ENCODE measurements at places on chromosomes 13 and 19.

DNA sequence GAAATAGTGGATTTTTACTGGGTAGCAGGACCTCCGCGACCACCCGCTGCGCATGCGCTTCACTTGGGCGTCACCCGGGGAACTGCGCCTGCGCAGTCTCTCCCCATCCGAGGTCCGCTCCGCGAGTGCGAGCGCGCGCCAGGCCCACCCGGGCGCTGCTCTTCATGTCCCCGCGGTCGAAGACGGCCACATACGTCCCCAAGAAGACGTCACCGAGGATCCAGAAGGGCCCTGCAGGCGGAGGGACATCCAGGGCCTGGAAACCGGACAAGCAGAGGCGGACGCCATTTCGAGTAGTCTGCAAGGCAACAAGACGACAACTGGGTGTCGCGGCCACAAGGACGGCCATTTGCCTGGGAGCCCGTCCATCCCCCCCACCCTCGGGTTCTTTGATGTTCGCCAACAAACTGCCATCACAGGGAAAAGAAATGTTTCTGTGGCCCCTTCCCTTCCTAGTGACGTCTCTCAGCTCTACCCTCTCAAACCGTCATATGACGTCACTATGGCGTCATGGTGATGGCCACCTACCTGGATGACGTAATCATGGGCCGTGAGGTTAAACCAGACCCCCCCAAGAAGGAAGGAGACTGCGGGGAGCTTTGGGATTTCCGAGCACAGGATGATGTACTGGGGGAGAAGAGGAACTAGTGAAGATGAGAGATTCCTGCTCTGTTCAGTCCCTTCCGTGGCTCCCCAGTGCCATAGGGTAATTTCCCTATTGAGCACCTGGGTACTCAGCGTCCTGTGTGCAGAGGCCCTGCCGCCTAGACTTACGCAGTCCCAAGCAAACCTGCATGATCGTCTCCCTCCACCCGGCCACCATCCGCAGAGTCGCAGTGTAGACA lies 6.7 kb downstream of the NAPSA start:
- no peak for DNase-seq

DNA sequence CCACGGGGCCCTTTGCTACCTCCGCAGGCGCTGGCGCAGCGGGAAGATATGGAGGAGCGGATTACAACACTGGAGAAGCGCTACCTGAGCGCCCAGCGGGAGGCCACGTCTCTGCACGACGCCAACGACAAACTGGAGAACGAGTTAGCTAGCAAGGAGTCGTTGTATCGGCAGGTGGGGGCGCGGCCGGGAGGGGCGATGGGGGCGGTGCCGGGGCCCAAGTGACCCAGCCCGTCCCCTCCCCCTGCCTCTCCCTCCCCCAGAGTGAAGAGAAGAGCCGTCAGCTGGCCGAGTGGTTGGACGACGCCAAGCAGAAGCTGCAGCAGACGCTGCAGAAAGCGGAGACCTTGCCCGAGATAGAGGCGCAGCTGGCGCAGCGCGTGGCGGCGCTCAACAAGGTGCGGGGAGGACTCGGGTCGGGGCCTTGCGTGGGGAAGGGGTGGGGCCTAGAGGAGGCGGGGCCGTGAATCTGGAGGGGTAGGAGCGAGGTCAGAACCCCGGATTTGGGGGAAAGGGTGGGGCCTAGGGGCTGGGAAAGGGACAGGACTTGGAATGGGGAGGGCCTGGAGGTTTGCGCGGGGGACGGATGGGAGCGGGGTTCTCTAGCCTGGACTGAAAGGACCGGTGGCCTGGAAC lies 13.7 kb downstream of the PPFIA3 start:
- DNase-seq = no peak

DNA sequence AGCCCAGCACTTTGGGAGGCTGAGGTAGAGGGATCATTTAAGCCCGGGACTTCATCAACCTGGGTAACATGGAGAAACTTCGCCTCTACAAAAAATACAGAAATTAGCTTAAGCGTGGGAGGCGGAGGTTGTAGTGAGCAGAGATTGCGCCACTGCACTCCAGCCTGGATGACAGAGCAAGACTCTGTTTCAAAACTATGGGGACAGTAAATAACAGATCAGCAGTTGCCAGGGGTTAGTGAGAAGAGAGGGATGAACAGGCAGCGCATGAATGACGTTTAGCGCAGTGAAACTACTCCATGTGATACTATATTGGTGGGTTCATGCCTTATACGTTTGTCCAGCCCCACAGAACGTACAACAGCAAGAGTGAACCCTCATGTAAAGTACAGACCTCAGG lies 7.1 kb upstream of the ICAM3 start:
- no peak for DNase-seq

DNA sequence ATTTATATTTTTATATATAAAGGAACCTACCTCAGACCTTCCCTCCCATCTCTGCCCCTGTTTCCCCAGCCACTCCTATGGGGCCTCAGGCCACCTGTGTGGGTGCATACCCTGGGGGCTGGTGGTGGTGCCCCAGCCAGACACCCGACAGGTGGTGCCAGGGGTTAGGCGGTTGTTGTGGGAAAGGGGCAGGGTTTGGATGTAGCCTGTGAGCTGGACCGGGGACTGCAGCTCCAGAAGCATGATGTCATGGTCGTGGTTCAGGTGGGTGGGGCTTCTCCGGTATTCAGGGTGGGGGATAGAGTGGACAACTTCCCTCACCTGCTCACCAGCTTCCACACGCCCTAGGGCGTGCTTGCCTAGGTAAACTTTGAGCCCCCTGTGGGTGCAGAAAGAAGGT lies 5.2 kb downstream of the KLK13 start:
- no peak for DNase-seq

- no peak for DNase-seq
Measured at GRCh38 chr13:106083620-106084350, 451.7 kb downstream of the EFNB2 start.

- DNase-seq = no peak
Measured at GRCh38 chr13:112902101-112902651, 66.8 kb upstream of the MCF2L start.

DNA sequence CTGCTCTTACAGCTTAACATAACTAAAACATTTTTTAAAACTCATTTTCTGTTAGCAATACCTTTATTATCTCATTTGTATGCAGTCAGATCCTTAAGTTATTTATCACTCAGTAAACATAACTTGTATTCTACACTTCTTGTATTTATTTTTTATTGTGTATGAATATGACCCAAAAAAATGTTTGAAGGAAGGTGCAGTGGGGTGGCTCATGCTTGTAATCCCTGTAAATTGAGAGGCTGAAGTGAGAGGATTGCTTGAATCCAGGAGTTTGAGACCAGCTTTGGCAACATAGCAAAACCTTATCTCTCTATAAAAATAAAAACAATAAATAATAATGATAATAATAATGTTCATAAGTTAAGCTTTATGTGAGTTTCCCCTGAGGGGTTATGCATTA lies 1004.8 kb downstream of the SLITRK5 start:
- DNase-seq = no peak

DNA sequence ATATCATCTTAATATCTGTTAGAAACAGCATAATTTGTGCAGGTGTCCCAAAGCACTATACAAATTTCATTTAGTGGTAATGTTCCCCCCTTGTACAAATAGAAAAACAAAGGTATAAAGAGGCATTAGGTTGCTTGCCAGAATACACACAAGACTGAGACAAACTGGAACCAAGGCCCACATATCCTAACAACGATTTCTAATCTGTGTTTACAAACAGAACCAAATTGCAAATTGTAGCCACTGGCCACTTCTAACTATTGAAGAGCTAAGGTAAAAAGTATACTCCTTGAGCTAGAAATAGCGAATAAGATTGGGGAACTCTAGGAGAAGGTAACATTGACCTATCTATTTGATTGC lies 526.1 kb downstream of the KLF12 start:
- DNase-seq = no peak

- DNase-seq = peak; percentile 93
Measured at GRCh38 chr19:2540646-2541454, 64.9 kb downstream of the GADD45B start.

- DNase-seq = no peak
Measured at GRCh38 chr19:584240-585001, 5.3 kb upstream of the HCN2 start.

GRCh38 chr19:45168767-45169351 lies 8.1 kb upstream of the NKPD1 start:
- no peak for DNase-seq

GRCh38 chr13:101535192-101535746 lies 82.8 kb downstream of the ITGBL1 start:
- DNase-seq = no peak

- DNase-seq = no peak
Measured at GRCh38 chr13:51271528-51272085, 49.4 kb downstream of the FAM124A start.

GRCh38 chr19:33998302-33998701 lies 174.0 kb upstream of the LSM14A start:
- DNase-seq = no peak

- DNase-seq = no peak
Measured at GRCh38 chr19:18093439-18094161, 4.0 kb upstream of the MAST3 start.

DNA sequence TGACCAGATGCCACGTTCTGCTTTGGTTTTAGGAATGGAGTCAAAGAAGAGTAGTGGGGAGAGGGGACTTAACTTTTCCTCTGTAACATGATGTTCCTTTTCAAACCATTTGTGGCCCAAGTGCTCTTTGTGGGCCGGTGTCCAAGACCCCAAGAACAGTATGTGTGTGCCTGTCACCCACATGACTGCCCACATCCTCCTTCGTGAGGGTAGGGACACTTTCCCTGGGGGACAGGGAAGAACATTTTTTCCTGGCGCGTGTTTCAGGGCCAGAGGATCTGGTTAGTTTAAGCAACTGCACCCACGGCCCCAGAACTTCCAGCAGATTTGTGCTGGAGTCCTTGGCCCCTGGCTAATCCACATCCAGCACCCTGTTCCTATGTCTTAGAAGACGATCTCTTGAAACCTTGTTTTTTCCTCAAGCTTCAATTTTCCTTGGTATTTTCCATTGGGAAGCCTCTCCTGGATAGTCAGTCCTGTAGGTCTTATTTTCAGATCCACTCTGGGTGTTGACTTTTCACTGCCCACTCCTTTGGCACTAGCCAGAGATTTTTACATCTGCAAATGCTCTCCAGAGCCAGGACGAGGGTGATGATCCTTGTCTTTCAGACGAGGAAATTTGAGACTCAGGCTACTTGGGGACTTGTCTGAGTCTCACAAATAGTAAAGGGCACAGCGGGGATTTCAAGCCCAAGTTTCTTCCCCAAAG lies 10.8 kb upstream of the CCDC97 start:
- no peak for DNase-seq

DNA sequence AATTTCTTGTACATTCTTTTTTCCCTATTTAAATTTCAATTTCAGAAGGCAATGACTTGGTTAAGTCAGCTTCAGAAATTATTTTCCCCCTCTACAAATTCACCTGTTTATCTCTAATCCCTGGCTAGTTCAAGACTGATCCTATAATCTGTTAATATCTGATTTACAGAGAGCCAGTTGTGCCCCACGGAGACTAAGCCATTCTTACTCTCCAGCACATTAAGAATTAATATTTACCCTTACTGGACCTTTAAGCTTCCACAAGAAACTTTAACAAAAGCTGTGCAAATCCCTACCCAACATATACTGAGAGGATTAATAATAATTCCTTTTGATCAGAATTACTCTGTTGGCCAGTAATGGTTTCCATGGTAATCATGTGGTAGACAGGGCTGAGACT lies 786.2 kb downstream of the PCDH9 start:
- no peak for DNase-seq

GRCh38 chr19:43725468-43725867 lies 9.6 kb downstream of the IRGC start:
- no peak for DNase-seq

DNA sequence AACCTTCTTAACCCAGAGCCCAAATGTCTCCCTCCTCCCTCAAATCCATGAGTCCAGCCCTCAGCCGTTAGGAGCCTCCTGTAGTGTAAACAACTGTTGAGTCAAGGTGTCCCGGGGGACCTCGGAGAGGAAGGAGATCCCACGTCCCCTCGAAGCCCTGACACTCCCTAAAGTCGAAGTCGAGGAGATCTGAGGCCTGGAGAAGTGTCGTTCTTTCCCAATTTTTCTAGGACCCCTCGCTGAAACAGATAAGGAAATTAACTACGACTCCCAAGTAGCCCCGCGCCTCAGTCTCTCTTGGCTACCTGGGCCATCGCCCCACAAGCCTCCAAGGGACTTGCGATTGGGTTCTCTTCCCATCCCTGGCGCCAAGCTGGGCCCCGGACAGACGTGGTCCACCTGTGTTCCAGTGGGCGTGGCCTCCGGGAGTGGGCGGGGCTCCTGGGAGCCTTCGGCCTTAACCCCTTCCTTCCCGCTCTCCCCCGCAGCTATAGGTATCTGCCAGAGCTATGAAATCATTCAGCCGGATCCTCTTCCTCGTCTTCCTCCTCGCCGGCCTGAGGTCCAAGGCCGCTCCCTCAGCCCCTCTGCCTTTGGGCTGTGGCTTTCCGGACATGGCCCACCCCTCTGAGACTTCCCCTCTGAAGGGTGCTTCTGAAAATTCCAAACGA lies 869 bp downstream of the GFY start:
- DNase-seq = no peak

DNA sequence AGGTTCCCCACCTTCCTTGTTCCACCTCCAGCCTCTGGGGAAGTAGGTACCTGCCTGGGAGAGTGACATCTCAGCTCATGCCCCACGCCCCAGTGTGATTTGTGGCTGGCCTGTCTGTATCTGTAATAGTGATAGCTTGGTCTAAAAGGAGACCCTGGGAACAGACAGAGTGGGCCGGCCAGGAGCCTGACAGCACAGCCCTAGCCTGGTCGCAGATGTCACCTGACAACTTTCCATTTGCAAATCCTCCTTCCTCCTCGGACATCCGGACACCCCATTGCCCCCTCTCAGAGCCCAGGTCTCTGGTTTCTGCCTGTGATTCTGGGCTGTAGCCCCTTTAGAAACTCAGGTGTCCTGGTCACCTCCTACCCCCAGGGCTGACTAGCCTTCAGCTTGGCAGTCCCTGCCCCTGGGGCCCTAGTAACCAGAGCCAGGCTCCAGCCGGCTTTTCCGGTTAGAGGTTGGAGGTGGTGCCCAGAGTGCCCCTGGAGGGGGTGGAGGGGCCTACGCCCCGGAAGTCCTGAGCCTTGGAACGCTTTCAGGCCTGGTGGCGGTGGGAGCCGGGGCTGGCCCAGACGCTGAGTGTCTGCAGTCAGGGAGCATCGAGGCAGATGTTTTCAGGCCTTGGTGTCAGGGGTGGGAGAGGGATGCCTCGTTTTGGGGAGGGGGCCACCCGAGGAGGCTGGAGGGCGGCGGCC lies 6.5 kb downstream of the LRRC8E start:
- DNase-seq = no peak

DNA sequence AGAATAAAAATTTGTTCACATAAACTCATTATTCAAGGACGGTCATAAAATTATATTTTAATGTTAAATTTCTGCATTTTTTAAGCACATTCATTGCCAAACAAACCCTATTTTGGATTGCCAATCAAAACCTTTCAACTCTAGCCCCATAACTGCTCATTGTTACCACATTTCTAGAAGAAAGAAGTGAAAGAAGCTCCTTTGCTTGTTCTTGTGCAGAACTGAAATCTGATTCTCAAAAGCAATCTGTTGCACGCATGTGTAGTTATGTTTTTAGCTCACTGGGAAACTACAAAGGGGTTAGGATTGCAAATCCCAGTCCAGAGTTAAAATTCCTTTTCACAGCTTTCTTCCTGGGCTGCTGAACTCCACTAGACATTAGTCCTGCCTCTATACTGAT lies 109.5 kb upstream of the MIR17HG start:
- no peak for DNase-seq
